ENCODE measurements at places on chromosomes 1 and 21. TPM values are rescaled to one million over a fixed set of nuclear protein-coding genes. Genes with fewer than 3 reads are reported as not detected.
A peak's percentile ranks its signal among the peaks of the same experiment; 100 is the strongest.

DNA sequence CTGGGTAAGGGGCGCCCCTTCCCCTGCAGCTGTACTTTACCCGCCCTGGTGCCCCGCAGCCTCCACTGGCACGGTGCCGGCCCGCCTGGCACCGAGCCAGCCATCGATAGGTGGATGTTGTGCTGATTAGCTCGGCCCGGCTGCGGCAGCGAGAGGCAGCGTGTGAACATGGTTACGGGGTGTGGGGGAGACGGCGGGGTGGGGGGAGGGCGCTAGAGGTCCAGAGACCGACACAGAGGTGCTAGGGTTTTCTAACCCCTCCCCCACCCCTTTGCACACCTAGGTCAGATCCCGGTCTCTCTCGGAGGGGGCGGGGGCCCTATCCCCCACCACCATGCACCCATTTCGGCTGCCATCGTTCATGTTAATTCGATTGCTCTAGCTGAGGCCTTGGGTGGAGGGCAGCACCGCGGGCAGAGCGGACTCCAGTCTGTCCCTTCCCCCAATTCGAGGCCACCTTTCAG lies 6.7 kb downstream of the EFNA4 start:
- no peaks in the 10 kb centered on the region for H3K36me3 ChIP-seq
- peaks cover 21% of the 10 kb centered on the region for H3K27me3 ChIP-seq
- peak overlapping the region; percentile 54 for H3K4me3 ChIP-seq
- DNase-seq = no peak

GRCh38 chr21:25560891-25561290 lies 46.4 kb downstream of the MRPL39 start:
- H3K4me1 ChIP-seq = no peaks in the 10 kb centered on the region
- H3K27ac ChIP-seq = no peak overlapping the region
- H3K4me3 ChIP-seq = peak overlapping the region; percentile 85

ECM1 gene
- 5.5 TPM for total RNA-seq

DNA sequence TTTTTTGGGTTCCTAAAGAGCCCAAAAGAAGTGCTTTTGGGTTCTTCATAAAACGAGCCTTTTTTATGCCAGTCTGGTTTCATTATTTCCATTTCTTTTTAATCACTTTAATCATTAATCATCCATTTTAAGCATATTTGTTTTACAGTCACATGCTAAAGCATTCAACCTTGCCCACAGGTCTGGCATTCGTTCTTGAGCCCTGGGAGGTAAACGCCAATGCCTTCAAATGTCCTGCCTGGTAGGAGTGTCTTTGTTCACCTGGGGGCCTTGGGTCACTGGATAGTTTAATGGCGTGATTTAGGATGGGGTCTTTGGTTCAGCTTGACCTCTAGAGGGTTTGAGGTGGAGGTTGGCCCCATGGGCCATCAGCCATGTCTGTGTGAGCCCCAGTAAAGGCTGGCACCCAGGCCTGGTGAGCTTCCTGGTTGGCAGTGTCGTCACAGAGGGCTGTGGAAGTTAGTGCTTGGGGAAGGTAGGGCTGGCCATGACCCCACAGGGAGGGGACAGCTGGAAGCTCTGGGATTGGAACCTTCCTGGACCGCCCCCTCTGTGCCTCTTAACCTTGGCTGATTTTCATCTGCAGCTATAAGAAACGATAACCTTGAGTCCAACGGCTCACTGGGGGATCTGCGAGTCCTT lies 20.2 kb downstream of the C1orf174 start:
- no peaks in the 10 kb centered on the region for H3K4me1 ChIP-seq
- H3K27ac ChIP-seq = no peak overlapping the region
- DNase-seq = no peak
- H3K4me3 ChIP-seq = no peak overlapping the region

GRCh38 chr1:64525116-64525686 lies 55.3 kb downstream of the CACHD1 start:
- H3K27me3 ChIP-seq = no peaks in the 10 kb centered on the region
- DNase-seq = no peak
- H3K36me3 ChIP-seq = no peaks in the 10 kb centered on the region
- no peak overlapping the region for H3K4me3 ChIP-seq

- H3K4me1 ChIP-seq = no peaks in the 10 kb centered on the region
- no peak for DNase-seq
- no peak overlapping the region for H3K4me3 ChIP-seq
- peaks cover 3% of the 10 kb centered on the region for H3K36me3 ChIP-seq
- peaks cover 34% of the 10 kb centered on the region for H3K27me3 ChIP-seq
Observed at GRCh38 chr1:29417971-29418370, 181.6 kb downstream of the PTPRU start.

GRCh38 chr1:217969428-217969827 lies 315.7 kb upstream of the RRP15 start:
- peaks cover 4% of the 10 kb centered on the region for H3K36me3 ChIP-seq
- no peak overlapping the region for H3K27ac ChIP-seq
- H3K4me3 ChIP-seq = no peak overlapping the region
- H3K27me3 ChIP-seq = no peaks in the 10 kb centered on the region

- peaks cover 2% of the 10 kb centered on the region for H3K36me3 ChIP-seq
- H3K27me3 ChIP-seq = peaks cover 3% of the 10 kb centered on the region
- H3K4me3 ChIP-seq = no peak overlapping the region
- DNase-seq = no peak
- H3K4me1 ChIP-seq = no peaks in the 10 kb centered on the region
Observed at GRCh38 chr1:223244366-223245103, 101.5 kb upstream of the TLR5 start.

DNA sequence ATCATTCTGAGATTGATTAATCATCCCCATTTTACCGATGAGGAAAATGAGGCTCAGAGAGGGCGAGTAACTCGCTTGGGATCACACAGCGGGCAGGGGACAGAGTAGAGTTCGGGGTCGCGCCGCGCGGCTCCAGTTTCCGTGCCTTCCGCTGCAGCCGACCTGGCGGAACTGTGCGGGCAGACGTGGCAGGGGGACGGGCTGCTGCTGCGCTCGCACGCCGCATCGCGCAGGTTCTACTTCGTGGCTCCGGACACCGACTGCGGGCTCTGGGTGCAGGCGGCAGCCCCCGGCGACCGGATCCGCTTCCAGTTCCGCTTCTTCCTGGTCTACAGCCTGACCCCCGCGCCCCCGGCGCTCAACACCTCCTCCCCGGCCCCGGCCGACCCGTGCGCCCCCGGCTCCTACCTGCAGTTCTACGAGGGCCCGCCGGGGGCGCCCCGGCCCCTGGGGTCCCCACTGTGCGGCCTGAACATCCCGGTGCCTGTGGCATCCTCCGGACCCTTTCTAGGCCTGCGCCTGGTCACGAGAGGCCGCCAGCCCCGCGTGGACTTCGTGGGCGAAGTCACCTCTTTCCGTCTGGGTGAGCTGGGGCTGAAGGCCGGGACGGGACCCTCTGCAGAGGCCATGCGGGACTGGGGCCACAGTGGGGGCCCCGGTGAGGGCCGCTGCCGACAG lies 2.3 kb downstream of the LDLRAD2 start:
- H3K27ac ChIP-seq = no peak overlapping the region
- peak; percentile 60 for DNase-seq
- H3K27me3 ChIP-seq = peaks cover 5% of the 10 kb centered on the region
- no peaks in the 10 kb centered on the region for H3K36me3 ChIP-seq
- peaks cover 29% of the 10 kb centered on the region for H3K4me1 ChIP-seq

- H3K36me3 ChIP-seq = peaks cover 3% of the 10 kb centered on the region
- H3K4me1 ChIP-seq = peaks cover 18% of the 10 kb centered on the region
- no peaks in the 10 kb centered on the region for H3K27me3 ChIP-seq
- DNase-seq = no peak
- peak overlapping the region; percentile 93 for H3K27ac ChIP-seq
Observed at GRCh38 chr1:91803847-91804545, 82.0 kb downstream of the TGFBR3 start.

- peaks cover 63% of the 10 kb centered on the region for H3K27me3 ChIP-seq
- H3K4me1 ChIP-seq = peaks cover 18% of the 10 kb centered on the region
- peak; percentile 59 for DNase-seq
- H3K27ac ChIP-seq = peak overlapping the region; percentile 24
Observed at GRCh38 chr1:18557621-18558465, 72.8 kb upstream of the PAX7 start.

- no peak overlapping the region for H3K4me3 ChIP-seq
- no peak for DNase-seq
- no peaks in the 10 kb centered on the region for H3K36me3 ChIP-seq
- H3K27me3 ChIP-seq = no peaks in the 10 kb centered on the region
- no peak overlapping the region for H3K27ac ChIP-seq
- H3K4me1 ChIP-seq = peaks cover 8% of the 10 kb centered on the region
Observed at GRCh38 chr1:206578978-206579374, 33.3 kb downstream of the EIF2D start.

DNA sequence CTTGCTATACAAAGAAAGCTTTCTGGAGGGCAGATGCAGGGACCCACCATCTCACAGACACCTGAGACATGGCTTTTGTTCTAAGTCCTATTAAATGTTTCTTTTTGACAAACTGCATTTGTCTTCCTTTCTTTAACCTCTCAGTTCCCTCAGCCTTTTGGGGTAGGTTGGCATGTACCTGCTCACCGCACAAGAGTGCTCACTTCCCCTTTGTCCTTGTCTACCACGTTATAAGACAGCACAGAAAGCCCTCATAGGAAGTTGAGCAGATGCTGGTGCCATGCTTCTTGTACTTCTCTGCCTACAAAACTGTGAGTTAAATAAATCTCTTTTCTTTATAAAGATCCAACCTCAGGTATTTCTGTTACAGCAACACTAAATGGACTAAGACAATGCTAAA lies 31.9 kb upstream of the RGS21 start:
- DNase-seq = no peak
- no peak overlapping the region for H3K4me3 ChIP-seq
- H3K27me3 ChIP-seq = no peaks in the 10 kb centered on the region
- H3K36me3 ChIP-seq = no peaks in the 10 kb centered on the region
- H3K27ac ChIP-seq = no peak overlapping the region
- no peaks in the 10 kb centered on the region for H3K4me1 ChIP-seq

GRCh38 chr1:28517649-28517999 lies 11.8 kb downstream of the RCC1 start:
- peaks cover 27% of the 10 kb centered on the region for H3K27me3 ChIP-seq
- DNase-seq = no peak
- H3K27ac ChIP-seq = peak overlapping the region; percentile 15
- H3K4me1 ChIP-seq = peaks cover 42% of the 10 kb centered on the region

- H3K27ac ChIP-seq = no peak overlapping the region
- H3K27me3 ChIP-seq = peaks cover 9% of the 10 kb centered on the region
- H3K4me1 ChIP-seq = peaks cover 12% of the 10 kb centered on the region
- peak overlapping the region; percentile 18 for H3K4me3 ChIP-seq
- H3K36me3 ChIP-seq = peaks cover 2% of the 10 kb centered on the region
Observed at GRCh38 chr1:209830722-209831121, 3.0 kb downstream of the UTP25 start.

- H3K4me3 ChIP-seq = no peak overlapping the region
- no peak for DNase-seq
- no peak overlapping the region for H3K27ac ChIP-seq
- H3K4me1 ChIP-seq = no peaks in the 10 kb centered on the region
- no peaks in the 10 kb centered on the region for H3K36me3 ChIP-seq
Observed at GRCh38 chr1:101603726-101604125, 366.9 kb downstream of the S1PR1 start.

- peaks cover 14% of the 10 kb centered on the region for H3K4me1 ChIP-seq
- H3K27ac ChIP-seq = no peak overlapping the region
- H3K27me3 ChIP-seq = peaks cover 3% of the 10 kb centered on the region
Observed at GRCh38 chr21:34362670-34363069, 1.1 kb upstream of the KCNE2 start.

DNA sequence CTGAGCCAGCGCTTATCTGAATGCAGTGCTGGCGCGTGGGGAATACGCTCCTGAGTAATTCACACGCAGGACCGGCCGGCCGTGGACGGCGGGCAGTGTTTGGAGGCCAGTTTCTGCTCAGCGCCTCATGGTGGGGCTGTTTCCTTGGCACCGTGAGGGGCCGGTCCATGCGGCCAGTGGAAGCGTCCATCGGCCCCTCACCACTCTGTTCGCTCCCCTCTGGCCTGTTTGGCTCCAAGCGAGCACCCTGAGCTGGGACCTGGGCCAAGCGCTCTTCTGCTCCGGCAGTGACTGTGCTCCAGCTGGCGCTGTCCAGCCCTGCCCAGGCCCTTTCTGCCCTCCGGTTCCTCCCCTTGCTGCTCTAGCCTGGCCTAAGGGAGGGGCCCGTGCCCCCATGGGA lies 16.3 kb upstream of the PLCH2 start:
- no peak overlapping the region for H3K4me3 ChIP-seq
- no peaks in the 10 kb centered on the region for H3K36me3 ChIP-seq
- no peak overlapping the region for H3K27ac ChIP-seq
- DNase-seq = no peak

DNA sequence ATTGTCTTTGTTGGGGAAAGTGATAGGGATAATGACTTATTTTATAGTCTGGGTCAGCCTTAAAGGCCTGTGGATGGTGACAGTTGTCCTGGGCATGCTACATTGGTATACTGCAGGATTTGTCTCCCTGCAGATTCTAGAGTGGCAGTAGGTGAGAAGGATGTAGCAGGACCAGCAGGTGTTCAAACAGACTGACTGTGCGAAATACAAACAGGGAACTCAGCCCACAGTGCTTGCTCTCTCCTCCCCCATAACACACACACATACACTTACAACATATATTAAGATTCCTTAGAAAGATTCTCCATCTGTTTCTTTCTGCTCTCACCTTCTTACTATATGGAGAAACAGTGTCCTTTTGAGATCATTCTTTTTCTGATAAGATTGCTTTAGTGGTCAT lies 6.9 kb downstream of the PDE4B start:
- no peak overlapping the region for H3K27ac ChIP-seq
- DNase-seq = no peak
- no peaks in the 10 kb centered on the region for H3K36me3 ChIP-seq
- H3K4me1 ChIP-seq = no peaks in the 10 kb centered on the region

GRCh38 chr1:70150444-70150843 lies 54.9 kb downstream of the LRRC40 start:
- H3K4me3 ChIP-seq = no peak overlapping the region
- H3K27ac ChIP-seq = no peak overlapping the region
- DNase-seq = no peak
- H3K4me1 ChIP-seq = no peaks in the 10 kb centered on the region
- H3K36me3 ChIP-seq = peaks cover 4% of the 10 kb centered on the region

GRCh38 chr1:82441402-82441801 lies 640.7 kb downstream of the ADGRL2 start:
- DNase-seq = no peak
- H3K27me3 ChIP-seq = no peaks in the 10 kb centered on the region
- H3K4me3 ChIP-seq = no peak overlapping the region
- no peaks in the 10 kb centered on the region for H3K4me1 ChIP-seq
- no peaks in the 10 kb centered on the region for H3K36me3 ChIP-seq
- no peak overlapping the region for H3K27ac ChIP-seq

- no peaks in the 10 kb centered on the region for H3K4me1 ChIP-seq
- peaks cover 25% of the 10 kb centered on the region for H3K36me3 ChIP-seq
- no peaks in the 10 kb centered on the region for H3K27me3 ChIP-seq
- no peak overlapping the region for H3K4me3 ChIP-seq
- no peak overlapping the region for H3K27ac ChIP-seq
- peak; percentile 32 for DNase-seq
Observed at GRCh38 chr1:160354388-160354985, 11.3 kb downstream of the NCSTN start.

GRCh38 chr1:28104866-28105467 lies 16.6 kb upstream of the EYA3 start:
- H3K4me1 ChIP-seq = peaks cover 13% of the 10 kb centered on the region
- H3K4me3 ChIP-seq = peak overlapping the region; percentile 44
- no peaks in the 10 kb centered on the region for H3K27me3 ChIP-seq

GRCh38 chr1:94825936-94826335 lies 5.8 kb downstream of the SLC44A3 start:
- no peak for DNase-seq
- peaks cover 36% of the 10 kb centered on the region for H3K27me3 ChIP-seq
- H3K4me1 ChIP-seq = peaks cover 13% of the 10 kb centered on the region
- no peak overlapping the region for H3K27ac ChIP-seq
- no peak overlapping the region for H3K4me3 ChIP-seq

CRP gene
- total RNA-seq = not detected

NT5C1A gene
- not detected for total RNA-seq

GRCh38 chr1:7478809-7479499 lies 292.1 kb upstream of the VAMP3 start:
- H3K4me3 ChIP-seq = no peak overlapping the region
- H3K27me3 ChIP-seq = no peaks in the 10 kb centered on the region
- peaks cover 14% of the 10 kb centered on the region for H3K4me1 ChIP-seq
- H3K36me3 ChIP-seq = no peaks in the 10 kb centered on the region

Data from neural crest cell (in vitro differentiated cells).